Transverse colon (tissue), 4 donors: ENCODE measurements at places on chromosomes 1 and 21. TPM values are rescaled to one million over a fixed set of nuclear protein-coding genes. Genes with fewer than 3 reads are reported as not detected.

The ZBTB37 gene
- total RNA-seq: 8.1 TPM

The BSND gene
- not detected for total RNA-seq

The SH3BGR gene
- total RNA-seq: 15.7 TPM

The GREM2 gene
- total RNA-seq: 6.3 TPM

The COL11A1 gene
- total RNA-seq: not detected

The C4BPA gene
- not detected for total RNA-seq

The HOOK1 gene
- 32.7 TPM for total RNA-seq

The YTHDF2 gene
- total RNA-seq: 33.2 TPM

The TSHB gene
- not detected for total RNA-seq

The GNAT2 gene
- total RNA-seq: not detected

The KRTAP10-10 gene
- total RNA-seq: not detected

The GBP6 gene
- total RNA-seq: not detected

The FUCA1 gene
- 231 TPM for total RNA-seq

The FMO5 gene
- total RNA-seq: 62.7 TPM

The NR1I3 gene
- not detected for total RNA-seq

The FAM89A gene
- 9.0 TPM for total RNA-seq

The C1QC gene
- total RNA-seq: 81.9 TPM

The NHLH1 gene
- total RNA-seq: not detected

The COL9A2 gene
- total RNA-seq: 15.7 TPM

The LDLRAD1 gene
- total RNA-seq: not detected

The LEFTY1 gene
- 86.0 TPM for total RNA-seq

The IFNGR2 gene
- 58.0 TPM for total RNA-seq

The CCDC185 gene
- total RNA-seq: not detected

The NTPCR gene
- 53.3 TPM for total RNA-seq

The DYNLT5 gene
- total RNA-seq: not detected

The CRB1 gene
- total RNA-seq: 0.32 TPM

The ETV3L gene
- total RNA-seq: not detected

The OLIG2 gene
- total RNA-seq: not detected

The OR10K2 gene
- total RNA-seq: not detected

The NID1 gene
- 60.3 TPM for total RNA-seq

The RBP7 gene
- total RNA-seq: 2.3 TPM

The PCAT6 gene
- not detected for total RNA-seq

The FCRL4 gene
- not detected for total RNA-seq

The OR2L13 gene
- total RNA-seq: not detected
